ENCODE measurements at places on chromosomes 7 and 10.

GRCh38 chr10:104895541-104895940 lies 254.5 kb downstream of the SORCS3 start:
- peak; percentile 78 for DNase-seq

DNA sequence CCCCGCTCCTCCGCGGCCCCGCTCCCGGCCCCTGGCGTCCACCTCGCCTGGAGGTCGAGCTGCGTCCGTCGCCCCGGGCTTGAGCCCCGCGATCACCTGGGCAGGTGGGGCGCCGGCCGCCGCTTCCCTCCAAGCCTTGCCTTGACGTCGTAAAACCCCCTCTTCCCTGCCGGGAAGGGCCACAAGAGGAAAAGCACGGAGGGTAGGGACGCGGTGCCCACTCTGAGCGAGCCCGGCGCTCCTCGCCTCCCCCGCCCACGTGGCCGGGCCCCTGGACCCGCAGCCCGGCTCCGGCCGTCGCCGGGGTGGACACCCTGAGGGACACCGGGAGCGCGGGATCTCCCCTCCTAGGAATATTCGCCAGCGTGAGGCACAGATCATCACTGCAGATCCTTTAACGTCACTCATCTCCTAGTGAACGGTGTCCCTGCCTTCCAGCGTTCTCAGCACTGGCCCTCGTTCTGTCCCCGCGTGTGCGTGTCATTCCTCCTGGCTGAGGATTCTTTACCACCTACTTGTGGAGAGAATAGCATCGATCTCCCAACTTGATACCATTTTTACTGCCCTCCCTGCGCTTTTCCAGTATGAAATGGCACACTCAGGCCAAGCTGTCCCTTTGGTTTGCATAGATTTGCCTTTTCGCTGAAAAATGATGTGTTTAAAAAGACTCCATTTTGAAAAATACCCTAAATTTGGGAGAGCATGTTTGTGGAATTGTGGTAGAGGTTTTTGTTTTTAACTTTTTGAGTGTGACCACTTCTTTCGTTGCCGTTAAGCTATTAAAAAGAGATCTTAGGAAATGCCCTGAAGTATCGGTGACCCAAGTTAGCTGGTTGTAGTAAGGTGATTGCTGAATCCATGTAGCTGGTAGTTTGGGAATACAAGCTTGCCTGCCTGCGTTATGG lies 649 bp downstream of the ACTR3B start:
- no peak for DNase-seq

GRCh38 chr7:15925608-15926007 lies 239.1 kb upstream of the MEOX2 start:
- DNase-seq, result no peak

- no peak for DNase-seq
Measured at GRCh38 chr10:92573091-92573797, 649 bp downstream of the IDE start.

DNA sequence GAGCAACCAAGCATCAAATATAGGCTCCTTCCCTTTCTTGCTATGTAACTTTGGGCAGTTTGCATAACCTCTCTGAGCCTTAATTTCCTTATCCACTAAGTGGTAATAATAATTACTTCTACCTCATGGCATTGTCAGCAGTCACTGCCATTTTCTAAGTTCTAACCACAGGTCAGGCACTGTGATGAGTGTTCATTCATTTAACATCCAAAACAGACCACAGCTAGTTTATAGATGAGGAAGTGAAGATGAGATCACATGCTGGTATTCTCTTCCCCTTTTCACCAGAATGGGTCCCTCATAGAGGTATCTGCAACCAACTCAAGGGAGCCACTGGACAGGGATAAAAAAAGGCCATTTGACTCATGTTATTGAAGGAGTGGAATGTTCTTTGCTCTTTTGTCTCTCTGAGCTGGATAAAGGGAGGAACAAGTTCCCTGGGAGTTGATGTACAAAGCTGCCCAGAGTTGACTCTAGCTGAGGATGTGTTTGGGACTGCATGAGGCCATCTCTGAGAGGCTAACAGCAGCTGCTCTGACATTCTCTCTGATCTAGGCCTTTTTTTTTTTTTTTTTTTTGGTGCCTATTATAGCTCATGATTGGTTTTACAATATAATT lies 65.0 kb downstream of the DNAJC12 start:
- DNase-seq, result no peak

GRCh38 chr10:127563718-127564553 lies 14.8 kb downstream of the NPS start:
- no peak for DNase-seq

GRCh38 chr10:98620503-98620902 lies 173.8 kb upstream of the HPS1 start:
- no peak for DNase-seq

DNA sequence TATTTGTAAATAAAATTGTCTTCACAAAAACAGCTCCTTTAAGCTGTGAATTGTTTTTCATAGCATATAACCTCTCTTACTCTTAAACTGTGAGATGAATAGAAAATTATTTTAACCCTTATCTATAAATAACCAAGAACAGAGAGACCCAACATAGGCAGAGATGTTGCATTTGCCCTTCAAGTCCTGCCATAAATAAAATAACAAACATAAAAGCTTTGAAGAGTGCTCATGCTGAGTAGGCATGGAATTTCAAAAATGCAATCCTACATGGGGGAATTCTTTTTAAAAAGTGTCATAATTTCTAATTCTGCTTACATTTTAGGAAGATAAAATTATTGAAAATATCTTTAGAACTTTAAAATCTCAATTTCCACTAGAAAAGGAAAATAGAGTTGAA lies 124.1 kb upstream of the FERD3L start:
- DNase-seq, result no peak

- DNase-seq, result no peak
Measured at GRCh38 chr10:15775513-15775912, 55.8 kb upstream of the ITGA8 start.

DNA sequence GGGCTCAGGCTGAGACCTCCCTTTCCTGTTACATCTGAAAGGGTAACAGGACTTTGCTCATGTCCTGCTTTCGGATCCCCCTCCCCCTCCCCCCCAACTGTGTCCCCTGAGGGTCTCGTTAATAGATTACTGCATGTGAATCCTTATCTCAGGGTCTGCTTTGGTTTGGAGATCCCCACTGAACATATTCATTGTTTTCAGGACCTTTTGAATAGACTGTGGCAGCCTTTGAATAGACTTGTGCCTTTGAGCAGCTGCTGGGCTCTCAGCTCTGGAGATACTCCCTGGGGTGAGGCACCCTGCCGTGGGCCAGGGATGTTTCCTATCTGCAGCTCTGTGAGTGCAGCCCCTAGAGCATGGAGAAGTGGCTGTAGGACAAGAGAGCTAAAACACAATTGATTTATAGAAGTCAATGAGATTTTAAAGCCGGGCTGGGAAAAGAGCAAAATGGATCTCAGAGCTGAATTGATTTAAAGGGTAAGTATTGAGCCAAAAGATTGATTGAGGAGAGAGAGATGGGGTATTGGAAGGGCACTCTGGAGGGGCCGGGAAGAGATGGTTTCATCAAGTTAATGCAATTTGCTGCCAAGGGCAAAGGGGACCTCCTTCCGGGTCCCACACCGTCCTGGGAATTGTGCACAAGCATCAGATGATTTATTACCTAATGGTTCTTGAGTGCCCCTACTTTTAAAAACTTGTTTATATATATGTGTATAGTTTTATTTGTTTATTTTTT lies 9.9 kb downstream of the ARHGAP22 start:
- no peak for DNase-seq

DNA sequence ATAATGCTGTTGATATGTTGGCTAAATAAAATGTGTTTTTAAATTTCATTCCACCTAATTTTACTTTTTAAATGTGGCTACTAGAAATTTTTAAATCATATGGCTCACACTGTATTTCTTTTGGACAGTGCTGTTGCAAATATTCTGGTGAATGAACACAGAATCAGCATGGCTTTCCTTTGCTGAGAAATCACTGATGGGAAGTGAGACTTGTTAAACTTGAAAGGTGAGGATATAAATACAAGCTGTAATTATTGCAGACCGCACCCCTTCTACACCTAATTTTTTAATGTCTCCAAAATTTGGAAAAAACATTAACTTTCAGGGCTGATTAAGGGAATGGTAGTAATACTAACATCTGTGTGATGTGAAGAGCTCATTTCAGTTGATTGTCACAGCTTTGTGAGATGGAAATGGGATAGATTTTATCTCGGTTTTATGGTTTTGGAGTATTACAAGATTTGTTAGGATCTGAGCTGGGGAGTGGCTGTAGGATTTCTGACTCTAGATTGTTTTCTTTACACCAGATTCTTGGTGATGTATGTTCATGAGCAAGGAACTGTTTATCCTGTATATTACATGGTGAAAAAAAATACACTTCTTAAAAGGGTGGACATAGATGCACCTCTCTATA lies 1.3 kb downstream of the MIOS start:
- no peak for DNase-seq

DNA sequence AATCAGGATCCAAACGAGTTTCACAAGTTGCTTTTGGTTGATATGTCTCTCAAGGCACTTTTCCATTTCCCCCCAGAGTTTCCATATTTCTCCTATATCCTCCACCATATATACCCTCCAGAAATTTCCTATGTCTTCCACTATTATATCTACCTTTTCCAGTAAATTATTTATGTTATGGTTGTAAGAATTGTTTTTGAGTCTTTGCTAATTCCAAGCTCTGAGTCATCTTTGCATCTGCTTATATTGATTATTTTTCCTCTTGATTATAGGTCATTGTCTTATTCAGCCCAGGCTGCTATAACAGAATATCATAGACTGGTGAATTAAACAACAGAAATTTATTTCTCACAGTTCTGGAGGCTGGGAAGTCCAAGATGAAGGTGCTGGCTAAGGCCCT lies 12.7 kb downstream of the TACC2 start:
- no peak for DNase-seq

- DNase-seq, result no peak
Measured at GRCh38 chr10:25641595-25641994, 292.4 kb upstream of the MYO3A start.

GRCh38 chr10:124551755-124552154 lies 90.1 kb downstream of the LHPP start:
- no peak for DNase-seq

DNA sequence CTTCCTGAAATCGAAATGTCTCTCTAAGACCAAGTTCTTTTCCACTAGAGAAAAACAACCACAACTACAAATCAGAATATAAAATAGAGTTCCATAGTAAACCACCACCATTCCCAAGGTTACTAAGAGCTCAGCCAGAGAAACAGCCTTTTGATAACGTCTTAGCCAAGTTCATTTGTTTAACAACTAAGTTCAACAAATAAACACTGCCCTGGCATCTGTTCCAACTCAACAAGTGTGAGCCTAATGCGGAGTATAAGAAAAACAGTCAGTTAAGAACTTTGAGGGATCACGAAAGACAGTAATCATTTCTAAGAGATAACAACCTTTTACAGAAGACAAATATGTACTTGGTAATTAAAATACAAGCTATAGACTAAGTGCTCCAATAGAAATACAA lies 77.3 kb downstream of the CALD1 start:
- DNase-seq, result no peak

DNA sequence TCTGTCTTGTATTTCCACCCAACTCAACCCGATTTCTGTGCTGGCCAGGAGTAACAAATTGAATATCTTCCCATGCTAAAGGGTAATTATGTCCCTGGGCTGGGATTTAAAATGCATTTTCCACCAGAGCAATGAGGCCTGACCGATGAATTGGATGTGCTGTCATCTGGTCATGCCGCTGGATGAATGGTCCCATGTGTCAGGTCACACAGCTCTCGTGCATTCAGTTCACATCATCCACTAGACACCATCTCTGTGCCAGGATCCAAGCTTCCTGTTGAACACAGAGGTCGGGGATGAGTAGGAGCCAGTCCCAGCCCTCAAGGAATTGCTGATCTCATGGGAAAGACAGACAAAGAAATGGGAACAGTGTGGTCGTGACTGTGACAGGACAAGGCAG lies 200.8 kb downstream of the ADRA2A start:
- peak; percentile 14 for DNase-seq

DNA sequence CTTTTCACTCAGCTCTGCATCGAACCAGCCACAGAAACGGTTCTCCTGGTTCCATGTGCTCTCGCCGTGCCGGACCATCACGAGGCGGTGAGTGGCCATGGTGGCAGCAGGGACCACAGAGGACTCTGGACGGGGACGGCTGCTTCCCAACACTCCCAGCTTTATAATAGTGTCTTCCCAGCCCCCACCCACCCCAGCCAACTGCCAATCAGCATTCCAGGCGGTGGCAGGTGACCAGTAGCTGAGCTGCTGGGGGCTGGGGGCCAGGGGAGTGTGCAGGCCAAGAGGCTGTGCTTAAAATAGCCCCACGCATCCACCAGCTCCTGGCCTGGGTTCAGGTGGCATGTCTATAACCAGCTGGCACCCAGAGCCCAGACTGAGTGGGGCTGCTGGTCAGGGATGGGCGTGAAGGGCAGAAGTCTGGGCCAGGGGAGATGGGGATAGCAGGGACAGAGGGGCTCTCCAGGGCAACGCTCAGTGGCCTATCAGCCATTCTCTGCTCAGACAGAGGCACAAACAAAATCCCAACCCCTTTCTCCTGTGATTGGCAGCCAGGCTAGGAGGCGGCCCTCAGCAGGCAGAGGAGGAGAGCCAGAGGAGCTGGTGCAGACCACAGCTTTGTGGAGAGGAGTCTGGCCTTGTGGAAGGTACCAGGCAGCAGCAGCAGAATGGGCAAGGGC lies at the start of gene PGAM2:
TSS of gene PGAM2 (minus strand) at position 137 of the 680 bp plus-strand sequence. CDS start at position 99, 38 bp downstream.
- DNase-seq, result no peak

- DNase-seq, result no peak
Measured at GRCh38 chr7:4188651-4189050, 493.4 kb upstream of the FOXK1 start.

- DNase-seq, result no peak
Measured at GRCh38 chr7:90595342-90595800, 750 bp upstream of the CDK14 start.

DNA sequence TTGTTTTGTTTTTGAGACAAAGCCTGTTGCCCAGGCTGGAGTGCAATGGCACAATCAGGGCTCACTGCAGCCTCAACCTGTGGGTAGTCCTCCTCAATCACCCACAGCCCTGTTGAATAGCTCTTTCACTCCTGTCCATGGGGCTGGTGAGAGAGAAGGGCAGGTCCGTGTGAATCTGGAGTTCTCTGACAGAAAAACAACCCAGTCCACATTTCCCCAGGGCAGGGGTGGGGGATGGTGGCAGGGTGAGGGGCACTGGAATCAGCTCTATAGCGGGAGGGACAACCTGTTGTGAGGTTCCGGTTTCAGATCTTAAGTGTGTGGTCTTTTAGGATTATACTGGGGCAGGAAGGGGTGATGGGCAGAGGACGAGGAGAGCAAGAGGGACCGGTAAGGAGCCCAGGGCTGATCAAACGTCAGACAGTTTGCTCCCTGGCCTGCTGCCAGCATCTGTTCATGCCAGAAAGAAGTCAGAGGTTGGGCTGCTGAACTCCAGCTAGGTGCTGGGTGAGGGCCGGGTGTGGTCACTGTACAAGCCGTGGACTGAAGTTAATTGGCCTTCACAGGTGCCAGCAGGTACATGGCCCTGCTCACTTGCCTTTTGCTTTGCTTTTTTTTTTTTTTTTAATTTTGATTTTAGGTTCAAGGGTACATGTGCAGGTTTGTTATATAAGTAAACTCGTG lies 33.2 kb upstream of the MKRN1 start:
- DNase-seq, result no peak

- no peak for DNase-seq
Measured at GRCh38 chr10:72316748-72317435, 37.8 kb downstream of the DNAJB12 start.

Data from NCI-H446 treated with DMSO at 0.1 percent for 48 hours (cell line).